H7 (cell line): ENCODE measurements at places on chromosomes 2 and 18. TPM values are rescaled to one million over a fixed set of nuclear protein-coding genes. Genes with fewer than 3 reads are reported as not detected.

DNA sequence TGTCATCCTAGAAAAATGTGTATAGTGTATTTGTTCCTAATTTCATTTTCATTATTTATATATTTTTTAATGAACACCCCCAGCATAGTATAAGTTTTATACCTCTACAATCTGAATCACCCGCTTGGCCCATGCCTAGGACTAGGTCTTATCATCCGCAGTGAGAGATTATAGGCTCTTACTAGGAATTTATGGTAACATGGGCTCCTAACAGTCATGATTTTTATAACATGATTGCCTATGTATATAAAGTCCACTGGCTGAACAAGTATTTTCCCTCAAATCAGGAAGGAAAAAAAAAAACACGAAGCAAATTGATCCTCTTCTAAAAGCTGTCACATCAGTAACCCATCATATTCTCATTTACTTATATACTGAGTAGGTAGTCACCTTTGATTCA lies 666.1 kb upstream of the NRXN1 start:
- no peak for DNase-seq

DNA sequence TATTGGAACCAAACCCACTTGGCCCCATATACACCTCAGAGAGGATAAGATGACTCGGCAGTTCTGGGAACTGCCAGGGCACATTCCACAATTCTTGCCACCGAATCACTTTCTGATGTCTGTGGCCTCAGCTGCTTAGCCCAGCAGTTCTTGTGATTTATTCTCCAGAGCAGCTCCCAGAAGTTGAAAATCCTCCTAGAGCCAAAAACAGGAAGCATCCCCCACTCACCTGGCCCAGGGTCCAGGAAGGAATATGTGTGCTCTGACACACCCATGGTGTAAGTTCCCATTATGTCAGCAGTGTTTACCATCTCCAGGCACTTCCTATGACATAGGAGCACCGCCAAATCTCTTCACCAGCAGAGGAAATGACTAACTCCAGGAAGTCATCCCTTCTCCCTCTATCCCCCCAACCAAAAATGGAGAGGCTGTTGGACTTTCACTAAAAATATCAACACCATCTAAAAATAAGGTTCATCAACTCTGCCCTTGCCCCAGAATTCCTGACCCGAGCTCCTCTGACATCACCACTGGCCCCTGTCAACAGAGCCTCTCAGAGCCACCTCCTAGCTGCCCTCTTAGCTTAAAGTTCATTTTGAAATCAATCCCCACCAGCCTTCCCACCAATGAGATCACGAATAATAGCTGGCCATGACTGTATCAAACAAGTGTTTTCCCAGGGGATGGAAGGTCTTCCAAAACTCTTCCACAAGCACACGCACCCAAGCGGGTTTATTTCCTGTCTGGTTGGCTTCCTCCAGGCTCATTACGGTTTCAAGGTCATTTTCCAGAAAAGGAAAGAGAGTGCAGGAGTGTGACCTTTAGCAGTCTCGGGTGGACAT lies 223.1 kb upstream of the PARD3B start:
- DNase-seq = no peak

GRCh38 chr2:179655627-179656026 lies 205.8 kb downstream of the ZNF385B start:
- no peak for DNase-seq

- DNase-seq = no peak
These were observed 762.7 kb upstream of the TMEFF2 start for GRCh38 chr2:192957425-192957824.

- no peak for DNase-seq
These were observed 113.0 kb downstream of the RND3 start for GRCh38 chr2:150374492-150374891.

- peak; percentile 57 for DNase-seq
These were observed 142.3 kb upstream of the ITGA6 start for GRCh38 chr2:172285010-172285621.

DNA sequence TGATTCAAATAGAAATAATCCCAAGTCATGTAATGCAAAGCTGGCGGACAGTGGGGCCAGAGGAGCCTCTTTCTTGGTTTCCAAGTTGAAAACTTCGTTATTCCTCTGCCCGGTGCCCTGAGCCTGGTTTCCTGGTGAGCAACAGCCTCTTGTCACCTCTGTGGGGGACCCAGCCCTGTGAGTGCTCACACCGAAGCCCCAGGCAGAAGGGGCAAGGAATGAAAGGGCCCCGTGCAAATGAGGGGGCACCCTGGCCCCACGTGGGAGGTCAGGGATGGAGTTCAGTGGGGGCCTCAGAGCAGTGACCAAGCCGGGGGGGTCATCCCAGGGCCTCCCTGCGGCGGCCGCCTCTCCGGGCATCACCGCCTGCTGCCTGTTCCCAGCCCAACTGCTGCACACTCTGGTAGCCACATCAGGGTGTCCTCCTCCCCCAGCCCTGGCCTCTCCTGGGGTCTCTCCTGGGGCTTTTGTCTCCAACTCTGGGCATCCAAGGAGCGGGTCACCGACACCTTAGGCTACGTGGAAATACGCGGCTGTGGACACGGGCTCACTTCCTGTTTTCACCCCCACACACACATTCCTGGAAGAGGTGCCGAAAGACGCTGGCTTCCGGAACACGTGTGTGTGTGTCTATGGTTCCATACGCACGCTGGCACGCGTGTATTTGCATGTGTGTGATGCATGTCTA lies 64.5 kb downstream of the TWIST2 start:
- DNase-seq = peak; percentile 28

- DNase-seq = no peak
These were observed 50.0 kb downstream of the DPYSL5 start for GRCh38 chr2:26897807-26898479.

DNA sequence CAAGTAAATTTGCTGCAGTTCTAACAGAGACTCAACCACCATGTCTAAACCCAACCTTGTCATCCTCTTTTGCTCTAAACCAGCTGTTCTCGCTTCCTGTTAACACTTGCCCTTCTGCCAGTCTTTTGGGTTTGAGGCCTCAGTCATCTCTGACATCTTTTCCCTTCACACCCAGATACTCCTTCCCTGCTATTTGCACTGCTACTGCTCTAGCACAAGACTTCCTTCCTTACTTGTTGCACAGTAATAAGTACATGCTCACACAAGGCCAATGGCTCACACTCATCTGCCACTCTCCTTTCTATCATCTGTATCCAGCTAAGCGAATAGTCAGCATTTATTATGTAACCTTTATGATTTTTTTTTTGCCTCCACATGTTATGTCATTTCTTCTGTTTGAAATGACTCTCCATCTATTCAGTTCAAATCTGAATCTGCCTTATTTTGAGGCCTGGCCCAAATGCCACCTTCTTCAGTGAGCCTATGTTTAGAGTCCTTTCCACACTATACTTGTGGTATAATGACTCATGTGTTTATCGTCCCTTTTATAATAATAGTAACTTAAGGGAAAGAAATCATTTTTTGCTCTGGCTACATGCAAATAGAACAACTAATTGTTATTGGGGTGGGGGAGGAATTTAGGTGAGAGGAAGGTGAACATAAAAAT lies 22.5 kb upstream of the CDKL4 start:
- DNase-seq = no peak

DNA sequence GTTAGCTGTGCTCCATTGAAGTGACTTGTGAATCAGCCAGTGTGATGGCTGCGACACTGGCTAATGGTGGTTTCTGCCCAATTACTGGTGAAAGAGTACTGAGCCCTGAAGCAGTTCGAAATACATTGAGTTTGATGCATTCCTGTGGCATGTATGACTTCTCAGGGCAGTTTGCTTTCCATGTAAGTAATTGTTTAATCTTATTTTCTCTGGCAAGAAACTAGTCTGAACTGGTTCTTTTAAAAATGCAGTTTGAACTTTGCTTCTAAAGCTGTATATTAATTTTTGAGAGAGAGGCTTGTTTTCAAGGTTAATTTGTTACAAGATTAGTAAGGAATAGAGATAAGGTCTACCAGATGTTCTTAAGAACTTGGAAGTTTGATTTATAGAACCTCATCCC lies 46.7 kb downstream of the GLS start:
- no peak for DNase-seq

- DNase-seq = no peak
These were observed 262.7 kb upstream of the EPAS1 start for GRCh38 chr2:46034535-46034934.

GRCh38 chr2:205849136-205849535 lies 166.8 kb downstream of the NRP2 start:
- DNase-seq = no peak

GRCh38 chr18:4231260-4231659 lies 223.8 kb downstream of the DLGAP1 start:
- no peak for DNase-seq

DNA sequence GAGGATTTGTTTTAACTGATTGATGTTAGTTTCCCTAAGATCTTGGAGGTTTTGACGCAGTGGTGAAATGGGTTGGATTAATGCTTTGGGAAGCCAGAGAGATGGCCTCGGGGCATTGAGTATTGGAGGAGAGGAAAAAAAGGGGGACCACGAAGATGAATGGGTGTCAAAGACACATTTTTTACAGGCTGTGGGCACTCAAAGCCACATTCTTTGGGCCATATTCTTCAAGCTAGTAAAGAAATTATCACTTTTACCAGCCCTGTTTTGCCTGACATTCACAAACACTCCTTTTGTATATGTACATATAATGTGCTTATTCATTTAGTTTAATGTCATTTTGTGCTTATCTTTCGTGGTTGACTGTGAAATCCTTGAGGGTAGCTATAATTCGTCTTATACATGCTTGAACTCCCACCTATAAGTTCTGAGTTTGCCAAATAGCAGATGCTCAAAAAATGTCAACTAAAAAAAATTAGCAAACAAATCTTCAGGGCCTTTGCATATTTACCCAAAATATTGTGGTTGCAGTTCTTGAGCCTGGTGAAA lies 146.3 kb downstream of the ARL6IP6 start:
- no peak for DNase-seq

- no peak for DNase-seq
These were observed 103.4 kb upstream of the RNU4ATAC start for GRCh38 chr2:121427187-121427689.

DNA sequence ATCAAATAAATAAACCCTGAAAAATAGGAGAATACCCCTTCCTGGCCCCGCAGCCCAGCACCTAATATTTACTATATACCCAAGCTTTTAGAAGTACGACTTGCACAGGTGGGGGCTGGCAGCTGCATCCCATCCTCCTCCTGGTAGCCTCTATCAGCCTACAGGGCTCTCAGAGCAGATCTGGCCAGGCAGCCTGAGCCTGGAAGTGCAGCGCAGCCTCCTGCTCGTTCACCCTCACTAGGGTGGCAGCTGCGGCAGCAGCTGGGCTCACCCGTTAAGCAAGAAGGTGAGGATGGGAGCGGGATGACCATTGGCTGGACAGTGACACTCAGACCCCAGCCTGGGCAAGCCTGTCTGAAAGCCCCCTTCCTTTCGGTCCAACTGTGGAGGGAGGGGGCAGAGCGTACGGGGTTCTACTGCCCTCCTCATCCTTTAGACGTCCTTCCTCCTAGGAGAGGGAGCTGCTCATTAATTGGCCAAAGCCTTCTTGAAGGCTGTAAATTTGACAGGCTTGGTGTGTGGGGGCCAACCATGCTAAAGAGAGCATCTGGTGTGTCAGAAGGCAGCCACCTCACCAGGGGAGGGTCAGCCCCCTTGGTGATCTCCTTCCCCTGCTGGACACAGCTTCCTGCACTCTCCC lies 23.3 kb downstream of the MPHOSPH10 start:
- DNase-seq = no peak

The M1AP gene
- 3.9 and 4.8 TPM in 2 replicates for total RNA-seq

The ACAA2 gene
- 112 and 123 TPM in 2 replicates for total RNA-seq

The NAT8 gene
- not detected in 2 replicates for total RNA-seq

The CCDC142 gene
- 9.8 and 12.0 TPM in 2 replicates for total RNA-seq

The UGT1A9 gene
- not detected in 2 replicates for total RNA-seq

The CACNB4 gene
- 0.83 and 1.7 TPM in 2 replicates for total RNA-seq

The CXCR1 gene
- total RNA-seq = not detected in 2 replicates

The MC2R gene
- total RNA-seq = not detected in 2 replicates

The GAL3ST2 gene
- 0.14 TPM in 1 of 2 replicates, not detected in the other for total RNA-seq

The PIEZO2 gene
- 3.0 and 6.5 TPM in 2 replicates for total RNA-seq

The CD207 gene
- not detected in 2 replicates for total RNA-seq
